Stimulated activated CD8-positive, alpha-beta memory T cell treated with anti-CD3 and anti-CD28 coated beads, Interleukin-4, amount 100 ng/mL, for 1 hour (primary cell): ENCODE measurements at places on chromosomes 1 and 21.

- no peak for DNase-seq
Observed at GRCh38 chr1:234851450-234852438, 241.8 kb upstream of the IRF2BP2 start.

DNA sequence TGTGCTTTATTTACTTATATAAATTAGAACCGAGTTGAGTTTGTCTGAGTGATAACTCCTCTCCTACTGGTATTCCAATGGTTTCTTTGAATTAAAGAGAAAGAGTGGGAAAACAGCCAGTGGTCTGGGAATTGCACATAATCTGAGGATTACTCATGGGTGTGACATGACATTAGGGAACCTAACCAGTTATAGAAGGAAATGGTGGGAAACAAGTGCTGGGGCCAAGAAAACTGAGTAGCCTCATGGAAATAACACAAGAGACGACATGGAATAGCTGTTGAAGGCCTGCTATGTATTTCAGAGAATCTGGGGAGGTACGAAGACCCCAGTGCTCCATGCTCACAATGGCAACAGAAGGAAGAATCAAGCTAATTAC is 41.8 kb upstream of the LRRC52 start:
- DNase-seq: no peak

DNA sequence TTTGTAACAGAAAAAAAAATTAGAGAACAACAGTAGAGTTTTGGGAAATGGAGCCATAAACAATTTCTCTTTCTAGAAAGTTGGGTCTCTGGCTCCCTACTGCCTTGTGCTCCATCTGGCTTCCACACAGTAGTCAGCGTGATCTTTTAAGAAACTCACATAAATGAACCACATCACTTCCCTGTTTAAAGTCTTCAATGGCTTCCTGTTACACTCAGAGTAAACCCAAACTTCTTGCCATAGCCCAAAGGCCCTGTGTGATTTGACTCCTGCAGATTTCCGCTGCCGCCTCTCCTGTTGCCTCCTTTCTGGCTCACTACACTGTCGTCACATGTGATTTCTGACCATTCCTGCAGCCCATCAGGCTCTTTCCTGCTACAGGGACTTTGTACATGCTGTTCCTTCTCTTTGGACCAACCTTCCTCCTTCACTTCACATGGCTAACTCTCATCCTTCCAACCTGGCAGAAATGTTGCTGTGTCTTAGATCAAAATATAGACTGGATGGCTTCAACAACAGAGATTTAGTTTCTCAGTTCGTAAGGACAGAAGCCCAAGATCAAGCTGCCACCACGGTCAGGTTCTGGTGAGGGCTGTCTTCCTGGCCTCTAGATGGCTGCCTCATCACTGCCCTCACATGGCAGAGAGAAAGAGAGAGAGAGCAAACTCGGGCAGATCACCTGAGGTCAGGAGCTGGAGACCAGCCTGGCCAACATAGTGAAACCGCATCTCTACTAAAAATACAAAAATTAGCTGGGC is 34.0 kb downstream of the OPRD1 start:
- DNase-seq: no peak

- DNase-seq: no peak
Observed at GRCh38 chr21:46597896-46598343, 7.0 kb downstream of the S100B start.
